ENCODE measurements at places on chromosomes 3 and 15.

DNA sequence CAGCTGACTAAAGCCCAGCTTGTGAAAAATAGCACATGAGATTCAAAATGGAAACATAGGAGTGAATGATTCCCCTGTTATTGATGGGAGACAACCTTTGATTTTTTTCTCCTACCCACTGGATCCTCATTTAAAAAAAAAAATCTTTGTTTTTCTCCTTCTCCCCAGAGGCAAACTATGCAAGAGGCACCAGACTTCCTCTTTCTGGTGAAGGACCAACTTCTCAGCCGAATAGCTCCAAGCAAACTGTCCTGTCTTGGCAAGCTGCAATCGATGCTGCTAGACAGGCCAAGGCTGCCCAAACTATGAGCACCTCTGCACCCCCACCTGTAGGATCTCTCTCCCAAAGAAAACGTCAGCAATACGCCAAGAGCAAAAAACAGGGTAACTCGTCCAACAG, 2.6 kb downstream of the CACNA1D start:
- DNase-seq = no peak

GRCh38 chr15:58423831-58424608, 7.8 kb upstream of the LIPC start:
- DNase-seq = peak; percentile 51

DNA sequence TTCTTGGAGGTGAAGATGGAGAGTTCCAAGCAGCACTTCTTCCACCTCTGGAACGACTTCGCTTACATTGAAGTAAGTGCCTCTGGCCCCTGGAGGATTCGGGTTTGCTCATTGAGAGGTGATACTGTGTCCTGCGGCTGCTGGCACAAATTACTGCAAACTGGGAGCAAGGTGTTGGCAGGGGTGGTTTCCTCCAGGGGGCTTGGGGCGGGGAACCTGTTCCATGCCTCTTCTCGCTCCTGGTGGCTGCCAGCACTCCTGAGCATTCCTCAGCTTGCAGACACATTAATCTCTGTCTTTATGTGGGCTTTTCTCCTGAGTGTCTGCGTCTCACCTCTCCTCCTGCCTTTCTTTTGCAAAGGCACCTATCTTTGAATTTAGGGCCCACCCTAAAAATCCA, 47.4 kb downstream of the MESD start:
- DNase-seq = no peak

GRCh38 chr15:94674296-94674695, 442.9 kb downstream of the MCTP2 start:
- no peak for DNase-seq

DNA sequence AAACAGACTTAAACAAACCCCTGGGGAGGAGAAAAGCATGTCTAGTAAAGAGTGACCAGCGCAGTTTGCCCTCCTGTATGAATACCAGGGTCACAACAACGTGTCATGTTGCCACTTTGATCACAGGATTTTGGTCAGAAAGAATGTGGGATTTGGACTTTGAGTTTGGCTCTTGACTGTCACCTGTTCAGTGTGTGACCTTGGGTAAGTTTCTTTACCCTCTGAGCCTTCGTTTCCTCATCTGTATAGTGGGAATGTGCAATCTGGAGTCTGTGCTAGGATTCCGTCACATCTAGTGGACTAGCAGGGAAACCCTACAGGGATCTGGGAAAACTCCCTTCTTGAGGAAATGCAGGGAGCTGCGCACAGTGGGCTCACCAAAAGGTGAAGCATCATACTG, 63.6 kb downstream of the CCNL1 start:
- DNase-seq = no peak

DNA sequence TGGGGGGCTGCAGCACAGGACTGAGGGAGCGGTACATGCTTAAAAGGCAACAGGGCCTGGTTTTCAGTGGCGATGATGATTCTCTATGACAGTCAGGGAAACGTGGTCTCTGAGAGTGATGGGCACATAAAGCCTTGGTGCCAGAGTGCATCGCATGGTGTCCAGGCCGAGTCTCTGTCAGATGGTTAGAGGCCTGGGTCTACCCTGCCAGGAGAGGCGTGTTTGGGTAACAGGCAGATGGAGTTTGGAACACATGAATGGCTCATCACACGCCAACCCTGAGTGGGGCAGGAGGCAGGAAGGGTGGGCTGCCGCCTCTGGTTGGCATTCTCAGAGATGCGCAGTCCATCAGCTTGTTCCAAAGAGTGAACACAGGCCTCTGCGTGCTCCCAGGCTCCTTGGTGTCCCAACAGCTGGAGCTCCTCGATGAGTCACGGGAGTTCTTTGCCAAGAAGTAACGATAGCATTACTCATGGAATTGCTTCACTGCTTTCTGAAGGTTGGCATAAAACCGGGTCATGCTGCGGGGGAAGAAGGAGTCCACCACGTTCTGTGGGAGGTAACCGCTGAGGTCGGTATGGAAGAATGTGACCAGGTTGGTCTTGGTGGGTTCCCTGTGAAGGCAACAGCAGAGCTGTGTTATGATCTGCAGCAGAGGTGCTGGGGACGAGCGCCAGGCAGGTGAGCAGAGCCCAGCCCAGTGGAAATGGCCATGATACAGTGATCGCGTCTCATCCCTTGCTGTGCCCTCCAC, 11.0 kb downstream of the STARD5 start:
- no peak for DNase-seq

- no peak for DNase-seq
Observed at GRCh38 chr15:91622235-91622634, 231.3 kb upstream of the SLCO3A1 start.

DNA sequence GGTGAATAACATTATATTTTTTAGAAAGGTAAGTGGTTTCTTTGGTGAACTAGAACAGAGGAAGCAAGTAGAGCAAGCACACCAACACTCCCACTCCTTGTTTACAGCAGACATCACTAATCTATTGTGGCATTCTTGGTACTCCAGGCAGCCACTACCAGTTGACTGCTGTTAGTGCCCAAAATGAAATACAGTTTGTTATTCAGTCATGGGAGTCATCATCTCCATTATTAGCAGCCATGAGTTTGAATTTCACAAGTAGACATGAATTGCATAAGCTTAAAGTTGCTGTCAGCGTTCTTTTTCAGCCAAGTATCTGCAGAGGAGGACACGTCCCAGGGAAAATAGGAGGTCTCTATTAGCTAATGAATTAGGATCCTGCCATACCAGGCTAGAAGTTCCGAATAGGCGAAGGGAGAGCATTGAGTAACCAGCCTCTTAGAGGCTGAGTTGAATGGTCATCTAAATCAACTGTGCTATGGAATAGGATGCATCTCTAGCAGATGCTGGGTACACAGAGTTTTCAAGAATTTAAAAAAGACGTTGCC, 252.7 kb upstream of the ICE2 start:
- DNase-seq = no peak

GRCh38 chr3:67495751-67496150, 158.7 kb downstream of the SUCLG2 start:
- no peak for DNase-seq

DNA sequence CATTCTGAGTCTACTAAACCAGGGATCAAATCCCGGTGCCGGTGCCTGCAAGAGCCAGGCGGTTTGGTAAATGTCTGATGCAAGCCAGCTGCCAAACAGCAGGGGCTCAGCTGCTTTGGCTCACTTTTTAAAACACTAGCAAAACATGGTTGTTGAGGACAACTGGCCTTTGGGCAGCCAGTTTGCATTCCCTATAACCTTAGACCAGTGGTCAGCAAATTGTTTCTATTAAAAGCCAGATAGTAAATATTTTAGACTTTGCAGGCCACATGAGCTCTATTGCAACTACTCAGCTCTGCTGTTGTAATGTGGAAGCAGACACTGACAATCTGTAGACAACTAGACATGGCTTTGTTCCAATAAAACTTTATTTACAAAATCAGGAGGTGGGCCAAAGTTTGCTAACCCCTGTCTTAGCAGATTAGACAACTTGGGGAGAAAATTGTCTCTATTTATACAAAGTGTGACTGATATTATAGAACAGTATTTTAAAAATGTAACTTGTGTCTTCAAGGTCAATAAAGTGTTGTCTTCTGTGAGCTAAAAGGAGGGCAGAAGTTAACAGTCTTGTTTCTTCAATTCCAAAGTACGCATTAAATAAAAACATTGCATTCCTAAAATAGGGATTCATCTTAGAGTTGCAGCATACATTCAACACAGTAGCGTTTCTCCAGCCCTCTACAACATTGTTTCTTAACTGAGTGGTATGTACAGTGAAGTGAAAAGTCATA, 67.6 kb downstream of the SSUH2 start:
- no peak for DNase-seq

- no peak for DNase-seq
Observed at GRCh38 chr15:55357774-55358173, 38.8 kb downstream of the PIGB start.

DNA sequence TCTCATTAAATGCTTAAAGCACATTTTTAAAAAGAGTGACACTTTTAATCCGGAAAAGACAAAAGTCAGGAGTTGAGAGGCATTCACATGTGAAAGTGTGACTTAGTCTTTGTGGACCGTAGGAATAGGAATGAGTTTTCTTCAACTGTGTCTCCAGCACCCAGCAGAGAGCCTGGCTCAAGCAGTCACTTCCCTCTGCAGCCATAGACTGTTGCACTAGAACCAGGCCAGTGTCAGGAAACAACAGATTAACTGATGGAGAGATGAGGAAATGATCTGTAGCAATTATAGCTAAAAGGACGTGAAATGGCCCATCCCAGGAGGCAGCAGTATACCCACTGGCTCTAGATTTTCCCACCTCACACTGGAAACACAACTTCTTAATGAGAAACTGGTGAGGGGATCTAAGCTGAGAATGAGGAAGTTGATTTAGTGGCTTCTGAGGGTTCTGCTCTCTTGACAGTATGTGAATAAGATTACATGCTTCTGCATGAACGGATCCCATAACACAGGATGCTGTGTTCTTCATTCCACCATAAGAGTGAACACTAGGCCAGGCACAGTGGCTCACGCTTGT, 19.8 kb downstream of the CFAP92 start:
- DNase-seq = no peak

DNA sequence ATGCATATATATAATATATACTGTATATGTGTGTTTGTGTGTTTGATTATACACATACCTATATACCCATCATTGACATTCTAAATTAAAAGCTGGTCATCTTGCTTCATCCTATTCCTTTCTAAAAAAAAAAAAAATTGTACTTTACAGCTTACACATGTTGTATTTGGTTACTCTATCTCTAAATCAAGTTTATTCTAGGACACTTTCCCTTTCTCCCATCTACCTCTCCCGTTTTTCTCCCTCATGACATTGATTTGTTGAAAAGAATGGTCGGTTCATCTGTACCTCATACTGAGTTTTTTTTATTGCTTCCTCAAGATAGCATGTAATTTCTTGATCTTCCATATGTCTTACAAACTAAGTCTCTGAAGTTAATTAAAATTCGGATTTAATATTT, 26.9 kb downstream of the GABPB1 start:
- no peak for DNase-seq

DNA sequence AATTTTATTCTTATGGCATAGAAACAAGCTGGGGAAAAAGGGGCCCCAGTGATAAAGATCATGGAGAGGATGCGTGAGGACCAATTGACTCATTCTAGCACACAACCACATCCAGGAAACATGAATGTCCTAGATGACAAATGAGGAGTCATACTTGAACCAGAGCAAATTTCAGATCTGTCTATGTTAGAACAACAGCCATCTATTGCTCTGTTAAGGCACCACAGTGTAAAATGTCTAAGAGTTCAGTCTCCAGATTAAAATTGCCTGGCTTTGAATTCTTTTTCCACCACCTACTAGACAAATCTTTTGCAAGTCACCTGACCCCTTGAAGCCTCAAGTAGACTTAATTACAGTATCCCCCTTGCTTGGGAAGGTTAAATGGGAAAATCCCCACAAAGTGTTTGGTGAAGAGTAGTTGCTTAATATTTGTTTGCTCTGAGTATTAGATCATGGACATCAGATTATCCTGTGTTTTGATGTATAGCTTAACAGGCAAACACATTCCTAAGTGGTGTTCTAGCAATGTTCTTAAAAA, 258.7 kb upstream of the TGFBR2 start:
- DNase-seq = no peak

- DNase-seq = no peak
Observed at GRCh38 chr15:22258398-22259150, 178.2 kb downstream of the OR4M2 start.

GRCh38 chr3:132231633-132232032, 85.6 kb upstream of the ACP3 start:
- DNase-seq = no peak

DNA sequence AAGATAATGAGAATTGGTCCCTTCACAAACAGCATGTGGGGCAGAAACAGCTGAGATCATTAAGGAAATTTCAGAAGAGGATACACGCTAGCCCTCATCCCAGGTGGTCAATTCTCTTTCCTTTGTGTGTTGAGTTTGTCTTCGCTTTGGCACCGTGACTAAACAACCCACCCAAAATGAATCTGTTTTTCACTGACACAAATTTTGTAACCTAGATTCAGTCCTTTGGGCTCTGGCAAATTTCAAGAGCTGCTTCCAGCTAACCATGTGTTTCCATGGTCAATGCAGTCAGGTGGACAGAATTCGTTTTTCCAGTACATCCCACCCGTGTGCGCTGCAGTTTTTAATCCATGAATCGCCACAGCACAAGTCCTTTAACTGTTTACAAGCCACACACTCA, 435.4 kb downstream of the WDR72 start:
- no peak for DNase-seq

DNA sequence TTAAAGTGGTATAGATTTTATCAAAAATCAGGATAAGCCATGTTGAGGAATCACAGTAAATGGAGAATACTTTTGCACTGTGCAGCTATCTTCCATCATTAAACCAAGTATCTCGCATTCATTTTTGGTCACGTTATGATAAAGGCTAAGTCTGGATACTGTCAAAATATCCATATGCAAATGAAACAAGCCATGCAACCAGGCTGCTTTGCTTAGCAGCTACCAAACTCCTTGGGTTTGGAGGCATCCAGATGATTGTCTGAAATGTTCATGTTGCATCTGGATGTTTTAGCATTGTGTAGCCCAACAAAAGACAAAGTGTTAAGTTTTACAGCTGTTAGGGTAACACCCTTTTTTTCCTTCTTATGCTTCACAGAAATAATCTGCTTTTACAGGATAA, 322.9 kb upstream of the MDFIC2 start:
- no peak for DNase-seq

- DNase-seq = no peak
Observed at GRCh38 chr15:96474231-96474664, 143.7 kb downstream of the NR2F2 start.

GRCh38 chr15:97126553-97127233, 796.2 kb downstream of the NR2F2 start:
- no peak for DNase-seq

GRCh38 chr3:155917781-155918180, 47.3 kb downstream of the GMPS start:
- no peak for DNase-seq
